ENCODE measurements at places on chromosomes 2 and 18.

DNA sequence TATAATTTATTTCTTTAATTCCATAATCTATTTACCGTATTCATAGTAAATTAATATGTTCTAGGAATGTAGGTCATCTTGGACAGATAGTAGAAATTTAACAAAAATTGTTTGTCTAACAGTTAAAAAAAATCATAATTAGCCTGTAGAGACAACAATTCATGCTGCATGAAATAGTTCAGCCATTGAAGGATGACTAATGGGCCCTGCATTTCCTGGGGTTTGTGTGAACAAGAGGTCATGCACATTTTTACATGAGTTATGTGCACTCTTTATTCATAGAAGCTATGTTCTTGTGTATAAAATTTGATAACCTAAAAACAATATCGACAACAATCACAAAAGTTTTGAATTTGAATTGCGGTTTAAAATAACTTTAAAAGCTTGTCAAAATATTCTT, 1663.6 kb downstream of the SUCLG1 start:
- DNase-seq, result no peak

DNA sequence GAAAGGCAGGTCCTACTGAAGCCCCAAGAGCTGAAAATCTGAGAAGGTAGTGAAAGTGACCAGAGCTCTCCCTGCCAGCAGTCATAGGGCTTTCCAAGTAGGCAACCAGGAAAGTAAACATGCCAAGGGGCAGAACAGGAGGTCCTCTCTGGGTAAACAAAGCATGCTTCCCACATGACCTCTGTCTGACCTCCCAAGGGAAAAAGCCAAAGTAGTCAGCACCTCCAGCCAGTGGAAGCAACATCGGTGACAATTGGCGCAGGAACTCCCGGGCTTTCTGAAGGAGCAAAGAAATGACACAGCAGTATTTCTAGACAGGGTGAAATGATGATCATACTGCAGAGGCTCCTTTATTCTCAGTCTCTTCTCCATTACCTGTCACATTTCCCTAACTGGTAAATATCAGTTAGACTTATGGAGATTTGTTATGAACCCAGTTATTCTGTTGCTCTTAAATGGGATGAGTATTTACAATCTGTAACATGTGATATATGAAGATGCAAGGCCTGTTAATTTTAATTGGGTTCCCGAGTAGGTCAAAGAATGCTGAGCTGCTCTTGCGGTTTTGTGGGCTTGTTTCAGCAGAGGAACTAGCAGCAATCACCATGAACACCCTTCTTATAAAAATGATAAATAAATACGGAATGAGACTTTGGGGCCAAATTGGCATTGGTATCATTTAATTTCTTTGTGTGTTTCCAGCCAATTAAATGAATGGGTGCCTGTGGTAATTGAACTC, 321.0 kb downstream of the RND3 start:
- no peak for DNase-seq

- no peak for DNase-seq
Observed at GRCh38 chr2:213696442-213696841, 412.2 kb downstream of the SPAG16 start.

DNA sequence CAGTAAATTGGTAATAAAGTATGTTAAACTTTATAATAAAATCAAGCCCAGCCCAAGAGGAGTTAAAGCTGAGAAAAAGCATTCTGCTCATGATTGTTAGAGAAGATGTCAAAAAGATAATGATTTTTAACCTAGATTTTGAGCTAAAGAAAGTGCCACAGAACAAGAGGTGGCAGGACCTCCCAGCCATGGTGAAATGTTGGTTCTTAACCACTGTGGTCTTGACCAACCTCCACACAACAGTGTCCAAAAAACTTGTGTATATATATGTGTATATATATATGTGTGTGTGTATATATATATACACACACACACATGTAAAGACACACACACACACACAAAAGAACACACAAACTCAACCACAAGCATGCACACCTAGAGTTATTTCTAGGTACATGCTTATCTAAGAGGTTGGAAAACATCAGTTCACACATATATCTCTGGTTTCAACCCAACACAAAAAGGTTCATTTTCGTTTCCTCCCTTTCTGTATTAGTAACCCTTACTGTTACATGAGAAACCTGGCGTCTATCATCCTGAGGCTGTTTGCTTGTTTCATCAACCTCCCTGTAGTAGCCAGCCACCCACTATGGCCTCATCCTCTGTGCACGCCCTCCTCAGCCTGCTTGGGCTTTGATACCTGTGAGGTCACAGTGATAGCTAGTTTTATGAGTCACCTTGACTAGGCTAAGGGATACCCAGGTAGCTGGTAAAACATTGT, 631.8 kb upstream of the ID2 start:
- no peak for DNase-seq

- DNase-seq, result no peak
Observed at GRCh38 chr2:223315813-223316212, 263.8 kb downstream of the KCNE4 start.

- DNase-seq, result no peak
Observed at GRCh38 chr18:8516371-8517250, 92.6 kb upstream of the RAB12 start.

DNA sequence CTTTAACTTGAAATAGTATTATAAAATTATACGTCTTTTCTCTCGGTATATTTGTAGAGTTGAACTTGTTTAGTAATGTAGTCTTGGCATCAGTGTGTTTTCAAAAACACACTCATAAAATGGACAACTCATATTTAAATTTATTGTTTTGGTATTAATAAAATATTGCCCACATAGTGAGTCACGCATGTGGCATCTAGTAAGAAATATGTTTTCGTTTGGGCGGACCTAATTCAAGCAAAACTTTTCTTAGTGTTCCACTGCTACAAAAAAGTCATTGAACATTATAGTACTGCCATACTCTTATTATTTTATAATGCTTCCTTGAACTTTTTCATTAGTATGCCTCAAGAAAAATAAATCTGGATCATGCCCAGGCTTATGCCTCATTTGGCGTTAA, 31.1 kb upstream of the FAM237A start:
- DNase-seq, result no peak

DNA sequence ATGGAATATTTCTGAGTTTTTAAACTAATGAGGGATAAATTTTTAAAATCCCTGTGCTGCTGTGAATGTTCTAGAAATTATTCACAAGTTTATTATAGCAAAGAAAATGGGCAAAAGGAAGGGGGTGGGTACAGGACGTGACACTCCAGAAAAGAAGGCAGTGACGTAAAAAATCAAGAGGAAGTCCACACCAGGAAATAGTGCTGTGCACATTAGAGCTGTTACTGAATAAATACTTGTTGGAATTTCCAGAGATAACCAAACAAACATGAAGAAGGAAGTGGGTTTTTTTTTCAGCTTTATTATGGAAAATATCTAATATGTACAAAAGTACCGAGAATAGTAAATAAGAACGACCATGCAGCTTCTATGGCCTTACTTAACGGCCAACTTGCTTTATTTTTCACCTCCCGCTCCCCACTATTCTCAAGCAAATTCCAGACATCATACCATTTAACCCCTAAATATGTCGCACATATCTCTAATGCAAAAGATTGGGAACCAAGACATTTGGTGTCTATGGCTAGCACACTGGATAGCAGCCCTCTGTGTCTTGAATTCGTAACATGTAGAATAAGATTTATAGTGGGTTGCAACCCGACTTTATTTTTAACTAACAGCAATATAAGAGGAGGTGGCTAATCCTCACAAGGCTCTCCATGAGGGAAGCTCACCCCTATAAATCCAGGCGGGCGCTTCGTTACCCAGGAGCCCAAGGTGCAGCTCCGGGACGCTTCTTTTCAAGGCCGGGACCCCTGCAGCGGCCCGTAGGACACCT, 580 bp upstream of the NDUFV2 start:
- DNase-seq, result no peak

DNA sequence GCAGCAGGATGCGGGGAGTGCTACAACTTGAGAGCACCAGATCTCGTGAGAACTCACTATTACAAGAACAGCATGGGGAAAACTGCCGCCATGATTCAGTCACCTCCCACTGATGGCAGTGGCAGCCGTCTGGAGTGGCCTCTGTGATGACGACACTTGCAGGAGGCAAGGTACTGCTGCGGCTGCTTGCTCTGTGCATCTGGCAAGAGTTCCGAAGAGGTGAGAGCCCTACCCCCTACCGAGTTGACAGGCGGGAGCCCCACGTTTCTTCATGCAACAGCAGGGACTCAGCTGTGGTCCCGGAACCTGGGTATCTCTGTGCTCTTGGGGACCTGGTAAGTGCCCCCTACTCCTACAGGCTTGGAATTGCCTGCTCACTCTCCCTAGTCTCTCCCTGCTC, 1672.7 kb upstream of the TMEFF2 start:
- no peak for DNase-seq

DNA sequence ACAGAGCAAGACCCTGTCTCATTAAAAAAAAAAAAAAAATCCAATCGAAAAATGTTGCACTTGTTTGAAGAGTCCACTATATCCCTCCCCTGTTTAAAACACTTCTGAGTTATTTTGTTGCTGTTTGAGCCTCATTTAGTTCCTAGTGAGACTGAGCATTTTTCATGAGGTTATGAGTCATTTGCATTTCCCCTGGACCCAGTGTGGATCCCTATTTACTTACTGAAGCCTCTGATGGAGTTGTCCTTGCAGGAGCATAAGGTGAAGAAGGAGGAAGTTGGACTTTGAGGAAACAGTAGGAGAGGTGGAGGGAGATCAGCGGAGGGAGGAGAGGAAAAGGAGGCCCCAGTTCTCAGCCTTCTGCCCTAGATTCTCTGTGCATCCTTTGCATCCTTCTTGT, 5.1 kb downstream of the CXCR1 start:
- DNase-seq, result no peak

- DNase-seq, result no peak
Observed at GRCh38 chr2:30031184-30031583, 109.8 kb upstream of the ALK start.

DNA sequence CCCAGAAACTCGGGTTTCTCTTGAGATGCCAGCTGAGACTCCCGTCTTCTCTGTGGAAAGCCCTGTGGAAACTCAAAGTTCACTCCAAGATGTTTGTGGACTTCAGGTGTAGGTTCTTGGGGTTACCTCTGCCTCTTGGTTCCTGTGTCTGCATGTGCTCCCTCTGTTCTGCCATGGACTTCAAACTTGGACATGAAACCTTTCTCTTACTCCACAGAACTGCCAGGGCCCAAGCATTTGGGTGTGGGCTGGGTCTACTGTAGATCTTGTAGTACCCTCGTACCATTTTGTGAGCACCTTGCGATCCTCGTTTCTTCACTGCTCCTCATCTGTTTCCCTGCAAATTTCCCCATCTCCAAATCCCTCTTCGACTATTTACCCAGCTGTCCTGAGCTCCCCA, 175.5 kb downstream of the HAUS1 start:
- no peak for DNase-seq

DNA sequence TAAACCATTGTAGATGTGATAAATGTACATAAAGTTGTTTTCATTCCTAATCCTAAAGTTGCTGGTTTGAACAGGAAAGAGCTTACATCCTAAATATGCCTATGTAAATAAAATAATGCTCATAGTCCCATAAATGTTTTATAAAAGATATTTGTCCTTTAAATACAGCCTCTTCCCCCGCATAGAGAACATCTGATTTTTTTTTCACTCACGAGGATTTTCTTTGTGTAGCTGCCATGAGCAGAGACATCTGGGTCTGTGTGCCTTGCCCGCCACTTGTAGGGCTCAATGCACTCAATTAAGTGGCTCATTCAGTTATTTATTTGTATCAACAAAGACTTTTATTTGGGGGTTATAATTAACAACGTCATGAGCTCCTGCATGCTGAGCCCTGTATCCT, 72.8 kb downstream of the SOWAHC start:
- no peak for DNase-seq

GRCh38 chr2:218032336-218033171, 29.8 kb upstream of the TNS1 start:
- DNase-seq, result no peak

- DNase-seq, result no peak
Observed at GRCh38 chr2:119123389-119123788, 35.2 kb downstream of the C1QL2 start.

- no peak for DNase-seq
Observed at GRCh38 chr2:3110994-3111666, 266.5 kb downstream of the EIPR1 start.

GRCh38 chr2:36255863-36256262, 99.7 kb upstream of the CRIM1 start:
- no peak for DNase-seq

DNA sequence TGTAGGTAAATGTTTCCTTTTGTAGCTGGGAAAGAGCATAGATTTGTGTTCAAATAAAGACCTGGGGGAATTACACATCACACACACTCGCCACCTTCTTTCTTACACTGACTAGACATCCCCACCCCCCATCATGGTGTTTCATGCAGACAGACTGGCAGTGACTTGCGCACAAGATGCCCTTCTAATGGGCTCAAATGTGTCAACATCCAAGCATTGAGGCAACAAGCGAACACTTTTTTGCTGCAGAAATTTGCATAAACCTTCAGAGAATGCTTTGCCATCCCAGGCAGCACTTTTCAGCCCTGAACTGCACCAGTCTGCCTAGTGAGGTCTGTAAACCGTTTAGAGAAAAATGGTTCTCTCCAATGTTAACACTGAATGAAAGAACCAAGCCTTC, 4.5 kb downstream of the HOXD8 start:
- no peak for DNase-seq

- no peak for DNase-seq
Observed at GRCh38 chr18:38256366-38256765, 690.8 kb upstream of the CELF4 start.

GRCh38 chr2:67389286-67389685, 7.8 kb upstream of the ETAA1 start:
- DNase-seq, result no peak

DNA sequence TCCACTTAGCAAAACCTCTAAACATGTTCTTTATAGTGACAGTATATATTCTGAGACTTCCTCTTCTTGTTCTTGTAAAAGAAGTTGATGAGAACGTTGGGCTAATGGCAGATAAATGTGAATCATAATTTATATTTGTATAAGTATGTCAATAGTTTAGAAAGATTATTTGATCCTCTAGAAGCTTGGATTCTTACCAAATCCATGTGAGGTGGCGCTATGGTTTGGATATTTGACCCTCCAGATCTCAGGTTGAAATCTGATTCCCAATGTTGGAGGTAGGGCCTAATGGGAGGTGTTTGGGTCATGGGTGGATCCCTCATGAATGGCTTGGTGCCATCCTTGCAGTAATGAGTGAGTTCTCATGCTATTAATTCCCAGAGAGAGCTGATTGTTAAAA, 29.8 kb upstream of the SCN1A start:
- no peak for DNase-seq

DNA sequence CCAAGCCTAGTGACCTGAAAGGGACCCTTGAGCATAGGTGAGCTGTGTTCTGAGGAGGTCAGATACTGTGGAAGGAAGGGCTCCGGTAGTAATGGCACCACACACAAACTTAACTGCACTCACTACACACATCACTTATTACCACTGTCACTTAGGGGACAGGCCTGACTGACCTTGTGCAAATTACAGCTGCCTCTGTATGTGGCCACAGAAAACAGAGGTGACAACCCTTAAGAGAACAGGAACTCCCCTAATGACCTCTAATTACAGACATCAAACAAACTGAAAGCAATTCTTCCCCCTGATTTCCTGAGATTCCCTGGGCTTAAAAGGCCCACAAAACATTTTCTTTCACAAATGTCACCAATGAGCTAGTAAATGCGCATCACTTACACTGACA, 360.6 kb downstream of the RND3 start:
- no peak for DNase-seq

- DNase-seq, result no peak
Observed at GRCh38 chr2:121521359-121521758, 9.3 kb upstream of the RNU4ATAC start.

GRCh38 chr2:120669121-120669952, 66.3 kb upstream of the GLI2 start:
- DNase-seq, result no peak

GRCh38 chr2:126880817-126881216, 17.9 kb upstream of the TEX51 start:
- DNase-seq, result no peak

GRCh38 chr2:239636808-239637207, 236.0 kb upstream of the HDAC4 start:
- no peak for DNase-seq

Data from psoas muscle (tissue), 8 donors.